NCI-H1048 (cell line): ENCODE measurements at places on chromosomes 3 and 15.

DNA sequence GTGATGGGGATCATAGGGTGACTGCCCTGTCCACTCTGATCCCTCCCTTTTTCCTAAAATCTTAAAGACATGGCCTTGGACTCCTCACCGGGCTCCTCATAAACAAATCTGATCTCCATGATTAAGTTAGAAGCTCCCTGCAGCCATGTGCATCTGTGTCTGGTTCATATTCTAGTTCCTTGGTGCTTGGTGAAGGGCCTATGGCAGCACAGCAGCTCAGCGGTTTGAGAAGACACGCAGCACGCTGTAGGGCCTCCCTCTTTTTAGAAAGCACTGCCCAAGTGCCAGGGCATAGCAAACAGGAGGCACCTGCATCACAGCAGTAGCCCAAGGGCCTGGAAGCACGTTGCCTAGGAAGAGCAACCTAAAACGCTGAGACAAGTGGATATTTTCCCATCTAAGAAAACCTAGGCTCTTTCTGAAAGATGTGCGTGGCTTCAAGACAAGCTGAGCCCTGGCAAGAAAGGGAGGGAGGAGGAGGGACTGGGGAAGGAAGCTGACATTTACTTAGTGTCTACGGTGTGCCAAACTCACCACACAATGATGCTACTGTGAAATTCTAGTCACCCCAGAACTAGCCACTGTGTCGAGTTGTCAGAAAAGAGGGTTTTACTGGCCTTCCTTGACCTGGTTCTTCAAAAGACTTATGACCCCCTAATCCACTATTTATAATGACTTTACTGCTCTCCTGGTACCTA, 14.9 kb upstream of the ULK3 start:
- no peak for DNase-seq

DNA sequence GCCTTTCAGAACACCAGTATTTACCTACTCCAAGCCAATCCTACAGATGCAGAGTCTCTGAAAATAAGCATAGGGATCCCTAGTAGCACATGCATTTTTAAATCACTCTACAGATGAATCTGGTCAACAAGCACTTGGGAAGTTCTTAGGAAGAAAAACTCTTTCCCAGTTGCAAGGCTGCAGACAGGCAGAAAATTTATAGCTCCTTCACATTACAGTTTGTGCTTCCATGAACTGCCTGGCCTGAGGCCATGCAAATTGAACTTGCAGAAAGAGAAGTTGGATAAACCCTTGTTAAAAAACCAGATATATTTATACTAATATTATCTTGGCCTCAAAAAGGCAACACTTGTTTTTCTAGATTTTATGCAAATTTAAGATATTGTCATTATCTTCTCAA, 256.9 kb downstream of the EPHA3 start:
- no peak for DNase-seq

DNA sequence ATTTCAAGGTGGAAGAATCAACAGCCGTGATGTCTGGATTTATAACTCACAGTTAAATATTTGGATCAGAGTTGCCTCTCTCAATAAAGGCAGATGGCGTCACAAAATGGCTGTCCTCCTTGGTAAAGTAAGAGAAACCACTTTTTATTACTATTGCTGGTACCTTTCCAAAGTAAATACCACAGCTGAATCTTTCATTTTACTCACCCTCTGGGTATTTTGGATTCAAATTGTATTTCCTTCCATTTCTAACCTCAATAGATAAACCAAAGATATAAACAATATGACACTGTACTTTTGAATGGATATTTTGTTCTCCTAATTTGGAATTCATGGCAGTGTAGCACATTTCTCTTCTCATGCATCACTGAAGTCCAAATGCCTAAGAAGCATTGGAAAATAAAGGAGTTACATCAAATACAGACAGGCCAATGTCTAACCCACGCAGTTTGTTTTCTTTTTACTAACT, 29.5 kb downstream of the KLHL24 start:
- peak; percentile 74 for DNase-seq

DNA sequence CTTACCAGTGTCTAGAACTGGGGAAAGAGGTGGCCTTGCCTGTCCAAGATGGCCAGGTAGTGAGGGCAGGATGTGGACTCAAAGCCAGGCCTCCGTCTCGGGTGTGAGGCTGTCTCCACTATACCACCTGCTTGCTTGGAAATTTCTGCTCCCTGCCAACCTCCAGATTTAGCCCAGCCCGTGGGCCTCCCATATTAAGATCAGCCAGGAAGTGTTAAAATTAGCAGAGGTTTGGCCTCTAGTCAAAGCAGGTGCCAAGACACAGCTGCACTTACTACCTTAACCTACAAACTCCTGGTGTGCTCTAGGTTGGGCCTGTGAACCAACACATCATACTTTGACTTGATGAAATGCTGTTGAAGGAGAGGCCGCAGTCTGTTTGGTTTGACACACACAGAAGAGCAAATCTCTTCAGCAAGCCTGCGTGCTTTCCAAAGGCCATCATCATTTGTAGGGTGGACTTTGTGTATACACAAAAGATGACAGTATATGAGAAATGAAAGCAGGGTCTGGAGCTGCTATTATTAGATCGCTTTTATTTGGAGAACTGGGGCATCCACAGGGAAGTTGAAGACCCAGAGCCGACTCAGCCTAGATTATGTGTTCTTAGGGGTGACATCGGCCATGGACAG, 206.5 kb downstream of the XXYLT1 start:
- no peak for DNase-seq

DNA sequence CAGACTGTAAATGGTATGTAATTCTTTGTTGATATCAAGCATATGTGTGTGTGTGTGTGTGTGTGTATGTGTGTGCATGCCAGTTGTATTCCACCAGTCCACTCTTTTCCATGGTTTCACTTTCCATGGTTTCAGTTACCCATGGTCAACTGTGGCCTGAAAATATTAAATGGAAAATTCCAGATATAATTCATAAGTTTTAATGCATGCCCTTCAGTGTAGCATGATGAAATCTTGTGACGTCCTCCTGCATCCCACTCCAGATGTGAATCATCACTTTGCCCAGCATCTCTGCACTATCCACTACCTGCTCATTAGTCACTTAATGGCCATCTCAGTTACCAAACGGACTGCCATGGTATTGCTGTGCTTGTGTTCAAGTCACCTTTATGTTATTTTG, 215.9 kb downstream of the GBE1 start:
- no peak for DNase-seq

DNA sequence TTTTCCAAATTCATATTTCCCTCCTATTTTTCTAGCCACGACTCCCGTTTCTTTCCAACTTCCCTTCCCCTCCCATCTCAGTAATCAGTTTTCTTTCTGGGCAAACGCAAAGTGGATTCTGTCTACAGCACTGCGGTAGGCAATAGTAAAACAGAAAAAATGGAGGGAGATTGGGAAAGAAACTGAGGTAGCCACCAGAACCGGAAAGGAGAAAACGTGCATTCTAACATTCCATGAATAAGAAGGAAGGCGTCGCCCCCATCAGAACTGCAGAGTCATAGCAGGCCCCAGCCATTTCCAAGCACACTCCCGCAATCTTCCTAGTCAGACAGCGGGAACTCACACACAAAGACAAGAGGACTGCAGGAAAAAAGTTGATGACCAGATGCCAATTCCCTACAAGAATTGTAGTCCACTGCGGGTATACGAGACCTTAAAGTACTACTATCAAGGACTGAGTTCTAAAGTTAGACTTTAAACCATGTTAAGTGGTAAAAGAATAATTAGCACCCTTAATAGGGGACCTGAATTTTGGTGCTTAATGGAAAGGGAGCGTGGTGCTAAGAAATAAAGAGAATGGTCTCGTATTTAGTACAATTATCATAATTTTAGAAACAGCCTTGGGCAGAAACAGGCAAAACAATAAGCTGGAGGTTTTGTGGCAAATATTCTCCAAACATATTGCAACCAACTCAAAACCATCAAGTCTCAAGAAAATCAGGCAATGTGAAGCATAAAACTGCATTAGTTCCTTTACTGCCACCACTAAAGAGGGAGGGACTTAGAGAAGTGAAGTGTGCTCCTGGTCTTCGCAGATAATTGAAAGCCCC, 1.4 kb downstream of the PFN2 start:
- no peak for DNase-seq

GRCh38 chr3:142013326-142013980, 135.9 kb downstream of the TFDP2 start:
- DNase-seq: no peak

DNA sequence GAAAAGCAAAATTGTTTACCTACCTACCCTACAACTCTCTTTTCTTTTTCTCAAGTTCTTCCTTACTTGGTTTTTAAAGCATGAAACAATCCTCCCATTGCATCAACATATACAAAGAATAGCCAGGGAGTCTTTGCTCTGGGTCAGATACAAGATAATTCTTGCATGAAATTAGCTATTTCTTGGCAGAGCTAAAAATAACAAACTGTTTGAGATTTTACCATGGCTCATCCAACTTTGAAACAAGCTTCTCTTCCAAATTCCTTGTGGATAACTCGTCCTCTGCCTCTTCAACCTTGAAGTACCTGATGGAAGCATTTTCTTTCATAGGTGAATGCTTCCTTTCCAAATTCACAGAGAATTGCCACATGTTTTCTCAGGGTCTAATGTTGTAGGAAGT, 9.2 kb upstream of the CBLB start:
- DNase-seq: no peak

DNA sequence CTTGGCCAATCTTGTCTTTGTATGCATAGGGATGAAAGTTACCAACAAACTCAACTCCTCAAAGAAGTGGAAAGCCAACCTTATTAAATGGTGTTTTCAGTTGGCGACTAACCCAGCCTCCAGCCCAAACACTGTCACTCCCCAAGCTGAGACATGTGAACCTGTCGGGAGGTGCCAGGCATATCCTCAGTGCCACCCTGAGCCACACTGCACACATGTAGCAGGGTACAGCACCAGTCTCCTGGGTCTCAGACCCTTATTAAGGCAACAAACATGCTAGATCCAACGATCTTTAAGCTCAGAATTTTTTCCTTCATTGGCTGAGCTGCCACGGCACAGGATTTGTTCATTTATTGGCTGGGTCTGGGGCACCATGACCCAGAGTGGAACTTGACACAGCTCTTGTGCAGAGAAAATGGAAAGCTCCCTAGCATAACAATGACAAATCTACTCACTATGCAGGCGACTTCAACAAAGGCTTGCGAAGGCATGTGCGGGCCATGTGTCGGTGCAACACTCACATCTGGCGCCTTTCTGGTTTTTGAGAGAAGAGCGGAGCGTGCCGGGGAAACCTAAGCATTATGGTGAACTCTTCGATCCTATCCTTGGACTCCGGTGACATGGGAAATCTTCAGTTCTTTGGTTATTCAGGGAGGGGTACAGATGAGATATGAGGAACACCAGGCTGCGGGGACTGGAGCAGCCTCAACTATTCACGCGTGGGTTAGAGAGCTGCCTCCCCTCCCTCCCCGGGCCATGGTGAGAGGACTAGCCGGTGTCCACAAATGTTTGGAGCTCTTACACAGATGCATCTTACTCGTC, 190.1 kb downstream of the FAM43A start:
- DNase-seq: no peak

DNA sequence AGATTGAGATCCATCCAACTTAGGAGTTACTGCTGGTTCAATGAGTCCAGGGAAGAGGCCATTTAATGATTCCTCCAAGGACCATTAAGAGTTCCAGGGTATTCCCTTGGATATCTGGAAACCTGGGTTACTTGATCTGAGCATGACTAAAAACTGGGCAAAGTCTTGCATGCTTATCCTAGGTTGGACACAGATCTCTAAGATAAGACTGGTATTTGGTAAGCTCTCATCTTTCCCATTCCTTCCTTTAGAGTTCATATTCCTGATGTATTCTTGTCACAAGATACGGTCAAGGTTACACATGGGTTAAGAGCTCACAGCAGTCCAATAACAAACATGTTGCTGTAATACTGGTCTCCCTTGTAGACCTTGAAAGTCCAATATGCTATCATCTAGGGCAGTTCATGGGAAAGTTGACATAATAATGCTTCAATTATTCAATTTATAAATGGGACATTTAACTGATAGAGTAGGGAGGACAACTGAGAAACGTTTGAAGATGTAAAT, 301.7 kb downstream of the TIGIT start:
- DNase-seq: no peak

- no peak for DNase-seq
Observed at GRCh38 chr3:69560818-69561217, 174.9 kb upstream of the FRMD4B start.
